Caki2 (cell line): ENCODE measurements at places on chromosomes 12 and 14. TPM values are rescaled to one million over a fixed set of nuclear protein-coding genes. Genes with fewer than 3 reads are reported as not detected.

GRCh38 chr12:12387501-12387900 lies 30.6 kb downstream of the BORCS5 start:
- peak; percentile 6 for DNase-seq

DNA sequence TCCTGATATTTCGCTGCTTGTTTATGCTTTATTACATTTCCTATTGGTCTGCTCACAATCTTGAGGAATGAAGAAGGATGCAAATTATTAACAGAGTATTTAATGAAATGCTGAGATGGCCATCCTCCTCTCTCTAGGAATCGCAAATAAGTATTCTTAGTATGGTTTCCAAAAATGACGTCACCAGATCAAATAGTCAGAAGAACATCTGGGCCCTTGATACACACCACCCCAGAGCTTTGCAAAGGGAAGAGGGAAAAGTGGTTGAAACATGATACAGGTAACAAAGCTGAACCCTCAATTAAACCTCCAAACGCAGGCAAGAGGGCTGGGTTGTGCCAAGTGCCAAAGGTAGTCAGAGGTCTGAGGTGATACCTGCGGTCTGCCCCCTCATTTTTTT lies 107.3 kb downstream of the BCL11B start:
- no peak for DNase-seq

- DNase-seq, result no peak
Measured at GRCh38 chr12:101759396-101760047, 20.3 kb upstream of the SYCP3 start.

GRCh38 chr14:43145361-43145760 lies 1361.7 kb downstream of the FSCB start:
- DNase-seq, result no peak

DNA sequence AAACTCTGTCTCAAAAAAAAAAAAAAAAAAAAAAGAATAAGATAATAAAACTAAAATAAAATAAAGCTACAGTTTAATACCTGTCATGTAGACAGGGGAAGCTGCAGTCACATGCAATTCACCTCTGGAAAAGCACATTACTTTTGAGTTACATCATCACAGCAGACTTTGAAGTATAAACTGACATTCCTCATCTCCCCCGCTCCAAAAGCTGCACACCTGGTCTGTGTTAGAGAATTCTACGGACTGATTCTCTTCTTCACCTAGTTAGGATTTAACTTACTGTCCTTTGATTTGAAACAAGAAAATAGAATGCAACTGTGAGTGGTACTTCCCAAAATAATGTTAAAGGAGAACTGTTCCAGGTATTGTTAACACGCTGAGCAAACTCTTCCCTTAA lies 25.1 kb downstream of the SPPL3 start:
- DNase-seq, result no peak

DNA sequence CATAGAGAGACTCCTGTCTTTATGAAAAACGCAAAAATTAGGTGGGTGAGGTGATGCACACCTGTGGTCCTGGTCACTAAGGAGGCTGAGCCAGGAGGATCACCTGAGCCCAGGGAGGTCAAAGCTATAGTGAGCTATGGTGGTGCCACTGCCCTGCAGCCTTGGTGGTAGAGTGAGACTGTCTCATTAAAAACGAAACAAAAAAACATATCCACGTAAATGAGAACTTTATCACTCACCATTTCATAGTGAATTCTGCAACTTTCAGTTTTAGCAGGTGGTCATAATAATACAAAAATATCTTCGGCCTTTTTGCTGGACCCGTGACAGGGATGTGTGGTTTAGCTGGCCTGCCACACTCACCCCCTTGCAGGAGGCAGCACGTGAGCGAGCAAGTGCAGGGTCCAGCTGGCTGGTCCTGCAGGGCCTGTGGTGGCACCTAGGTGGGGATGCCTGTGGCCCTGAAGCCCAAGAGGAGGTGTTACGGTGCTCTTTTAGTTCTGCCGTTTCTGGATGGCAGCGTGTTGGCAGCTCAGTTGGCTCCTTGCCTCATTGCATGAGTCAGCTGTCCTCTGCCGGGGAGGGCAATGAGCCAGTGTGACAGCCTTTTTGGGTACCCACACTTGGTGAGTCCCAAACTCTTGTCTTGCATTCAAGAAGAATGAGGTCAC lies 1330.7 kb upstream of the TMEM132C start:
- peak; percentile 60 for DNase-seq

GRCh38 chr14:76088771-76089571 lies 62.8 kb upstream of the GPATCH2L start:
- no peak for DNase-seq

The ARHGEF40 gene
- total RNA-seq, result 32.4 and 35.9 TPM in 2 replicates

- DNase-seq, result peak; percentile 59
Measured at GRCh38 chr14:58272588-58273372, 25.6 kb upstream of the ARID4A start.

DNA sequence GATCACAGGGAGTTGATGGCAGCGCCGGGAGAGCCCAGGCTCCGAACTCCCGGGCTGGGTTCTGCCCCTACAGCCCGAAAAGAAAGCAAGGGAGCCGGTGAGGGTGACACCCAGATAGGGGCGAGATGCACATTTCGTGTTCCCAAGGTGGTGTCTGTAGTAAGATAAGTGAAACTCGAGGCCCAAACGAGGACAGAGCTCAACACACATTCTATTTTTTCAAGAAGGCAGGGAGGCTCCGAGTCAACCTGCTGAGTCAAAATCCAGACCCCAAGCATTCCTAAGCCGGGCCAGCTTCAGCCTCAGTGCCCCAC lies 24.2 kb upstream of the YY1 start:
- DNase-seq, result no peak

The MEG3 gene
- not detected in 2 replicates for total RNA-seq

The KIF5A gene
- not detected in 2 replicates for total RNA-seq

GRCh38 chr12:119115296-119115905 lies 63.3 kb upstream of the HSPB8 start:
- DNase-seq, result peak; percentile 25
